ENCODE measurements at places on chromosomes 5 and 9.

- DNase-seq: no peak
Measured at GRCh38 chr9:106172265-106172664, 477.9 kb downstream of the TMEM38B start.

- peak; percentile 83 for DNase-seq
Measured at GRCh38 chr9:136644593-136645351, 17.9 kb upstream of the EGFL7 start.

GRCh38 chr5:35001842-35002241 is 45.9 kb downstream of the AGXT2 start:
- no peak for DNase-seq

DNA sequence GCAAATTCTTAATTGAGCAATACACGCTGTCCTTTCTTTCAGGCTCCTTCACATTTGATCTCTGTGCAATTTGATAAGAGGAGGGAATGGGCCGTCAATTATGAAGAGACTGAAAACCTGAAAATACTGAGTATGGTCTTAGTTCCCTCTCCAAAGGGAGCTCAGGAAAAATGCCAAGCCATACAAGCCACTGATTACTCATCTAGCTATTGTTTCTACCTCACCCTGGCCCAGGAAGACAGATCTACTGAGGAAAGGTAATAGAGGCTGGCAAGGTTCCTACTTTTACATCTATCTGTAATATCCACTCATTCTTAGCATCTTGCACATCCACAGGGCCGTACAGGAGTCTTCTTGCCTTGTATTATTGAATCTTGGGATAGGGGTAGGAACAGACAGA is 23.7 kb upstream of the TNC start:
- DNase-seq: no peak

DNA sequence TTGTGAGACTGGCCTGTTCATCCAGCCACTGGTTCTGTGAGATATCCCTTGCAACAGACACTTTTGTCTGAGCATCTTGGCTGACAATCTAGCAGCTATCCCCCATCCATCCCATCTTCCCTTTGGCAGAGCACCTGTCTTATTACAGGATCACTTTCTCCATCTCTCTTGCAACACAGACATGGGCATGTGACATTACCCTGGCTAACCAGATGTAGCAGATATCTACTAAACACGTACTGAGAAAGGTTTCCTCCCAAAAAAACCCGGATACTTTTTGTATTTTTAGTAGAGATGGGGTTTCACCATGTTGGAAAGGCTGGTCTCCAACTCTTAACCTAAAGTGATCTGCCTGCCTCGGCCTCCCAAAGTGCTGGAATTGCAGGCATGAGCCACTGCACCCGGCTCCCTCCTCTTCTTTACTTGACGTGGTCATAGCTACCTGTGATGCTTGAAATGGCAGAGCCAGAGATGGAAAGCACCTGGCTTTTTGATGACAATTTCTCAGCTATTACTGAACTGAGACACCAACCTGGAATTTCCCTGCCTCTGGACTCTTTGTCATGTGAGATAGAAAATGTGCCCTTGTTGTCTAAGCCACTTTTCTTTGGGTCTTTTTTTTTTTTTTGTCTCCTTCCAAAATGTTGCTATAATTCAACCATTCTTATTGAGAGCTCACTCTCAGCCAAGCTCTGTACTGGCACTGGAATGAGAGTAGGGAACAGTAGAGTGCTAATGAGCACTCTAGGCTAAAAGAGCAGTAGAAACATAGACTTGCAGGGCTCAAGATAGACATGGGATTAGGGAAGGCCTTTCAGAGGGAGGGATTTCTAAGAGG is 32.6 kb downstream of the FNBP1 start:
- DNase-seq: no peak

DNA sequence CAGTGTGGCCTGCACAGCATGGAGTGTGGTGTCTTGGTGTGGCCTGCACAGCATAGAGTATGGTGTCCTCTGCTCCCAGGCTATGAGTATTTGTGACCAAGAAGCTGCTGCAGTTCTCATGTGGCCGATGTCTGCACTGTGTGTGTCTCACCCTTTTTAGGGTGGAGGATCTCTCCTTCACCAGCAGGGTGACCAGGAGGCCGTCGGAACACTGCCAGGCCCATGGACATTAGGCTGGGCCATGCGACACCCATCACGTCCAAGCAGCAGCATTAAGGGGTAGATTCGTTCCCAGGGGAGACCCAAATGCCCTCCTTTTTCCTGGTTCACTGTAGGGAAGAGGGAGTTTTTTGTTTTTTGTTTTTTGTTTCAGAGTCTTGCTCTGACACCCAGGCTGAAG is 115.3 kb upstream of the SPIN1 start:
- DNase-seq: no peak

GRCh38 chr9:136846376-136847087 is 2.7 kb upstream of the PHPT1 start:
- no peak for DNase-seq

DNA sequence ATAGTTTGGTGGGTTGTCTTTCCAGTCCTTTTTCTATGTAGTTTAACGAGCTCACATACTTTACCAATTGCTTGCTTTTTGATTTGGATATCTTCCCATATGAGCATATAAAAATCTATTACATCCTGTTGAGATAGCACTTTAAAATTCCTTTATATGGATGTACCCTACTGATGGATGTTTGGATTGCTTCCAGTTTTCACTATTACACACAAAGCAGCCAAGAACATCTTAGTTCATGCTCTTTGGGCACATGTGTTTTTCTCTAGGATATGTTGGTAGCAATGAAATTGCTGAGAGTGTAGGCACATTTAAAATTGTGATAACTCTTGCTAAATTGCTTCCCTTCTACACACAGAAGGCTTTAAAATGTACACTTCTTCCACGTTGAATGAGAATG is 56.1 kb upstream of the NTRK2 start:
- DNase-seq: no peak

DNA sequence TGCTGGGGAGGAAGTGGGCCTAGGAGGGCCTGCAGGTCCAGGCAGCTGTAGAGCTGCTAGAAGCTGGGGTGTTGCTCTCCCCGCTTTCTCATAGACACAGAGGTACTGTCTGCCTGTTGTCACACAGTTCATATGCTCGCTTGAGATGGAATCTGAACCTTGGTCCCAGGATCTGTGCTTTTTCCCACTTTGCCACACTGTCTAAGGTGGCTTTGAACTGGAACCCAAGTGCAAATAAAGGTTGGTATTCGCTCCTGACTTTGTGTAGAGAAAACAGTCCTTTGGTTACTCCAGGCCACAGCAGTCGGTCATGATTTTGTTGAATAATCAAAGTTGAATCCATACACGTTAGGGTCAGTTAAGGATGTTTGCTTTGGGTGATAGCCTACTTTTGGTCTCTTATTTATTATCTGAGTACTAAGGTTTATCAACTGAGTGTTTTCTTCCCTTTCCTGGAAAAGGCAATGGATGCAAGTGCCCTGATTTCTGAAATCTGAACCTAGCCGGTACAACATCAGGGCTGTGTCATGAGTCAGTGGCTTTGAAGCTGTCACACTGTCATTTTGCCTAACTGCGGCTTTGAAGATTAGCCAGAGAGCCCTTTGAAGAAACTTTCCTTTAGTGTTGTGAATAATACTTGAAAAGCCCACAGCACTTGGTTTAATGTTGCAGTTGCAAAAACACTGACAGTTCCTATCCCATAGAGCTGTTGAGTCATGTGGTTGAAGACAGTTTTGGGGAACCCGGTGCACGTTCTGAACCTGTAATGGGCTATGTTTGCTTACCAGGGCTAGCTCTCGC is 41.3 kb downstream of the HABP4 start:
- DNase-seq: no peak

DNA sequence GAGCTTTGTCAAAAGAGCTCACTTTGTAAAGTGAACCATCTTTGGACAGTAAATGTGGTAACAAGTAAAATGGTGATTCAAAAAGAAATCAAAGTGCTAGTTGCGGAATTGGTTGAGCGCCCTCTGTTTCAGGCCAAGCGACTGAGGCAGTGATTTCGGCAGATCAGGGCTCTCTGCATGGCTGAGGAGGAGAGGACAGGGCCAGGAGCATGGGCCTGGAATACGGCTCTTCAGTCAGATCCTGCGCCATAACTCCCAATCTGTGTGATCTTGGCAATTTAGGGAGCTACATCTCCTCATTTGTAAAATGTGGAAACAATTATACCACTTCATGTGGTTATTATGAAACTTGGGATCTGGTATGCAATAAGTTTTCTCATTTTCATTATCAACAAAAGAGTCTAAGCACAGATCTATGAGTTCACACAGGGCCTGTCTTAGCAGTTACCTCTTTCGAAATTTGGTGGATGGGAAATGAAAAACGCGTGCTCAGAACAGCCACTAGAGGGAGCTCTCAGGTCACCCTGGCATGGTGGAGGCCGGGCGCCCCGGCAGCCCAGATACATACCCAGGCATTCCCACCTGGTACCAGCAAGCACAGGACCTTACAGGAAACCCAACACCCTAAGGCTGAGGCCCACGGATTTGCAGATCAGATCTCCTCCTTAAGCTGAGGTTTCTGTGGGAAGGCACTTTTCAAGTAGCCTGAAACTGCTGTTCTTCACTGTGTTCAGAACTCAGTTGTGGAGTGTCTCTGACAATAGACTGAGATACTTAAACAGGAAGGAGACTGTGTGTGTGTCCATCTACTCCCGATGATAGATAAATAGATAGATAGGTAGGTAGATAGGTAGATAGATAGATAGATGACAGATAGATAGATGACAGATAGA is 303.7 kb downstream of the RAB3C start:
- DNase-seq: peak; percentile 79

Measured in KBM-7 (cell line).